Activated T-cell treated with anti-CD3 and anti-CD28 coated beads, Interleukin-2, amount 50 U/mL, for 48 hours (primary cell): ENCODE measurements at places on chromosomes 3 and 15.

DNA sequence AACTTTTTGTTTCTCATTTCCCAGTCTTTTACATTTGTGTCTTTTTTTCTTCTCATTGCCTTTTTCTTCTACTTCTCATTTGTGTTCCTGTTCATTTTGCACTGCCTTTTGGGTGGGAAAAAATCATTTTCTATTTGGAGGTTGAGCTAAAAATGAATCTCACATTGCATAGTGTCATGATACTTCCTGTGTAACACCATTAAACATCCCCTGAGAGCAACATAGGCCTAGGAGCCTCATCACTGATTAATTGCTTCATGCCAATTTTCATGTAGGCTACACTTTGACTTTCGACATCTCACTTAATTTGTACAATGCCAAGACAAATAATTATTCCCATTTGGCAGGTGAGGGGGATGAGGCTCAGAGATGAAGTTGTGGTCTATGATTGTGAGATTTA, 279.2 kb downstream of the EDEM1 start:
- no peak for DNase-seq

- peak; percentile 25 for DNase-seq
Observed at GRCh38 chr3:138046955-138047354, 37.0 kb downstream of the CLDN18 start.

- no peak for DNase-seq
Observed at GRCh38 chr15:65286069-65286703, 497 bp downstream of the PARP16 start.

DNA sequence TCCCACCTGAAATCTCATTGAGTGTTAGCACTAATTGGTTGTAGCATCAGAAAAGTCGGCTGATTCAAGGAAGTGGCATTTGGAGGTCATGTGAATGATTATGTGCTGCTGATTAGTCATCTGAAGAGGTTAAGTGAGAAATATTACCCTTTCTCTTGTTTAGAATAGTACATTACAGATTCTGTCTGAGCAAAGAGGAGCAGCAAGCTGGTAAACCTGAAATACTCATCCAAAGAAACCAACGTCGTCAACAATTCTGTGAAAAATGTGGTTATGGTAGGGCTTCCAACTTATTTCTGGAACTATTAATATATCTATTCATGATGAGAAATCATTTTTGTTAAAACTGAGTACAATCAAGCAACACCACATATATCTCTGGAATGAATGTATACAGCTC, 1024.9 kb downstream of the TUSC7 start:
- DNase-seq: no peak

- no peak for DNase-seq
Observed at GRCh38 chr3:4732925-4733324, 239.8 kb downstream of the ITPR1 start.

DNA sequence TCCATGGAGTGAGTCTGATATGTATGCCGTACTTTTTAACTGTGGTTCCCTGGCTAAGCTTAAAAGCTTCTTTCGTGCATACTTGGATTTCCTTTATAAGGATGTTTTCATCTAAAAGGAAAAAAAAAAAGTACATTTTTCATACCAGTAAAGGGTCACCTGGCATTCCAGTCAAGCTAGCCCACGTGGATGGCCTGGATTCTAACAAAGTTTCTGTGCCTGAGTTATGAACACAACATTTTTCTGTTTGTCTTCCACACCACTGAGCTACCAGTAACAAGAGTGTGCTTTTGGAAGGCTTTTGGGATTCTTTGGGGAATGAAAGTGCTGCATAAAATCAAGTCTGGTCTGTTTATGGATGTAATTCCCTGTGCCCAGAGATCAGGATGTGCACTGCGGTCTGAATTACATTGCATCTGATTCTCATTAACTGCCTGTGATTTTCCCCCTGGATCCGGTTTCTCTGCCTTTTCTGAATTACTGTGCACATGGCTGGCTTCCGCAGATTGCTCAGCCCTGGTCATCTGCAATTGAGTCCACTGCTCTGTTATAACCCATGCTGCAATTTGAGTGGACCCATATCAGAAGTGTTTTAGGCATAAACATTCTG, 38.2 kb upstream of the MAGI1 start:
- no peak for DNase-seq

GRCh38 chr15:48748535-48748934, 62.3 kb downstream of the CEP152 start:
- no peak for DNase-seq

DNA sequence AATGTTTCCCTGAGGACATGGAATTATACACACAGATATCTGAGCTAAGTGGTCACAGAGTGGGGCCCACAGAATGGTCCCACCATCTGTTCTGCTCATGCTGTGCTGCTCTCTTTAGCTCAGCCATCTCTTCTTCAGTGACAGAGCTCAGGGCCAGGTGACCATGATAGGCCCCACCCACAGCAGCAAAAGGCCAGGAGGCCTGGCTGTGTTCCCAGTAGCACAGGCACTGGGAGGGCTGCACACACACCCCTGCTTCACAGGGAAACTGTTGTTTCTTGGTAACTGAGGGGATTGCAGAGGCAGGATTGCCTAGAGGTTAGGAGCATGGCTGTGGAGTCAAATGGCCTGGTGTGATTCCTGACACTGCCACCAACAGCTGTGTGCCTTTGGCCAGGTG, 4.8 kb upstream of the FBXW12 start:
- no peak for DNase-seq
